ENCODE measurements at places on chromosomes 7 and 10.

- DNase-seq = no peak
These were observed 132.8 kb upstream of the MGMT start for GRCh38 chr10:129334266-129334665.

DNA sequence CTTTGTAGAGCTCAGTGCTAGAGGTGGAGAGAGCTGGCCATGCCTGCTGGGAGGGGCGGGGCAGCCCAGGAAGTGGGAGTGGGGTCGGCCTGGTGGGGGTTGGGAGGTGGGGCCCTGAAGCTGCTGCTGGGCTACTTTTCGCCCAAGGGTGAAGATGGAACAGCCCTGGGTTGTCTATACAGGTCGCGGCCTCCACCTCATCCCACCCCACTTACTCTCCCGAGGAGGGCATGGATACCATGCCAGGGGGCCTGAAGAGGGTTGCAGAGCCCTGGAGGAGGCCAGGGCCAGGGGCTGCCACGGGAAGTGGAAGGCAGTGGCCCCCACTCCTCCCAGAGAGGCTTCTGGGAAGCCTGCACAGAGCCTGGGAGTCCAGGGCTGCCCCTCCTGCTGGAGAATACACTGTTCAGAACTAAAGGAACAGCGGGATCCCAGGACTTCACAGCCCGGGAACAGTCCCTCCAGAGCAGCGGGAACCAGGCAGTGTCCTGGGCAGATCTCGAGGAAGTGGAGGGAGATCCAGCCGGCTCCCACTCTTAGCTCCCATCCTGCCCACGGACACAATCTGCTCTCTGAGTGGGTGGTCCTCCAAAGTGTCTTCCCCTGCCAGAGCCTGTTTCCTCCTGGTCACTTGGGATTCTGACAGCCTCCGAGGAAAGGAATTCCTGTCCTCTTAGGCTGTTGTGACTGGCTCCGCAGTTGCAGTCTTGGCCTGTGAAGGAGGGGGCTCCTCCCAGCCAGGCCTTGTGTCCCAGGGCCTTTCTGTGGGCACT is 23.5 kb downstream of the MAT1A start:
- DNase-seq = no peak

DNA sequence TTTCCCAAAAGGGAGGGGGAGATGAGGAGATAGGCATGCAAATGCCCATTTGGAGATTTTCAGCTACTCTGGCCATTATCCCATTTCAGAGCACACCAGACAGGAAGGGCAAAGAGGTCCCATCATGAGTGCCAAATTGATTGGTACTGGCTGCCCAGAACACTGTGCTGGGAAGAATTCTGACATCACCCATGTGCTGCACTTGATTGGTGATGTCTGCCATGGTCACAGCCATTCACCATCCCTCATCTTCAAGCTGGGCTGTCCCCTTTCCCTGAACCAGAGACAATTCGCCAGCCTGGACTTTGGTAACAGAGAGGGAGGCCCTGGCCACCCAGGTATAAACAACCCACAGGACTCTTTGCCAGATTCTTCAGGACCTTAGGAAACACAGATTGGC is 23.2 kb upstream of the RADIL start:
- DNase-seq = no peak

DNA sequence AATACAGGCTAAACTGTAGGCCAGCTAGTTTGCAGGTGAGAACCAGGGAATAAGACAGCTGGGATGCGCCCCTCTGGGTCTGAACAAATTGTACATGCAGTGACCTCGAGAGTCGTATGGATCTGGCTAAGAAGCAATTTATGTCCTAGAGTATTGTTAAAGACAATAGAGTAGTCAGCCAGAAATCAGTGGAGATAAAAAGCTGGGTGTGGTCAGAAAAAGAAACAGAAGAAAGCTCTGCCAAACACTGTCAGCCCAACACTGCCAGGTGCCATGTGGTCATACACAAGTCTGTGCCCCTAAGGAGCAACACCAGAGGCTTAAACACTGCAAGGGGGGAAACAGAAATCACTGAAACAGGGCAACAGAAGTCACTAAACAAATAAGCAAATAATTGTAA is 62.2 kb downstream of the CNOT4 start:
- no peak for DNase-seq

DNA sequence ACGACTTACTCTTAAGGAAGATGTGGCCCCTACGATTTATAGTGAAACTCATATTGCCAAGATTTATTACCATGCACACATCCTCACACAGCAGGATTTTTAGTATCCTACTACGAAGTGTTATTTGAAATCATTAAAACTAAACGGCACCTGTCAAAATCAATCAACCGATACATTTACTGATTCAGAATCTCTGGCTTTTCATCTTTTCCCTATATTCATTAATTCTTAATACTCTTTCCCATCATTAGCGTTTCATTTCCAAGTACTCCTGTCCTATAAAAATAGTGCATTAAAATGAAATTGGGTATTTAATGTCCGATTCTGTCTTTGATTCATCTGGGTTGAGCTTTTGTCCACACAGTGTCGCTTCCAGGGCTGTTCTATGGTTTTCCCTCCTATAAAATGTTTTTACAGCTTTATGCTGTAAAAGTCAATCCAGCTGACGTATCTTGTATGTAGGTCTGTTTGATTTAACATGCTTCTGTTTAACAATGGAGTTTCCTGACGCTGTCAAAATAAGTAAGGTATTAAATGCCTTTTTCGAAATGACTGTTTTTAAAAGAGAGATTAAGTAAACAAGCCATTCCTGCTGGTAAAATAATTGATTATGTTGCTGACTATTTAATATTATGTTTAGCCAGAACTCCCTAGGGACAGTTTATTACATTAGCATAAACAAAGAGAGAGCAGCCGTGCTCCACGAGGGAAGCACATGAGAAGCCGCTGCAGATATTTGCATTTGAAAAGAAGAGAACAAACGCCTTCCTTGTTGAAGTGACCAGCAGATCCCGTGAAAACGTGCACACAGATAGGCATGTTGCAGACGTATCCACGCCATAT is 22.3 kb upstream of the SFMBT2 start:
- no peak for DNase-seq

DNA sequence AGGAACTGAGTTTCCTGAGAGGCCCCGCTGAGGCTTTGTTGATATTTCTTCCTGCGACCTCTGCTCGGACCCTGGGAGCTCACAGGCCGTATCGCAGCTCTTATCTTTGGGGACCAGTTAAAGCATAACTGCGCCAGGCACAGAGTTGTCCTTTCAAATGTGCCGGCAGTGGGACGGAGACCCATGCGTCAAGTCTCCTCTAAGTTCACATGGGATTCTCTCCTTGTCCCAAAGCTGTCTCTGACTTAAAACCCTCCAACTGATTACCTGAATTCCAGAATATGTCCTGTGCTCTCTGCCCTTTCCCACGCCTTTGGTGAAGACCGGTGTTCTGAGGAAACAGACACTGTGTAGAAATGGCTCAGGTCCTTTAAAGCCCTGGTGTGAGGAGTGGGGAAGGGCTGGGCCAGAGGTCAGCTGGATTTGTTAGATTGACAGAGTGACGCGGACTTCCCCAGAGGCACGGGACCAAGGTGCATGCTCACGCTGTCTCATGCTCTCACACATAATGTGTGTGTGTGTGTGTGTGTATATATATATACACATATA is 169.8 kb downstream of the EGFR start:
- DNase-seq = no peak

GRCh38 chr10:111103196-111103840 is 26.5 kb downstream of the ADRA2A start:
- no peak for DNase-seq

DNA sequence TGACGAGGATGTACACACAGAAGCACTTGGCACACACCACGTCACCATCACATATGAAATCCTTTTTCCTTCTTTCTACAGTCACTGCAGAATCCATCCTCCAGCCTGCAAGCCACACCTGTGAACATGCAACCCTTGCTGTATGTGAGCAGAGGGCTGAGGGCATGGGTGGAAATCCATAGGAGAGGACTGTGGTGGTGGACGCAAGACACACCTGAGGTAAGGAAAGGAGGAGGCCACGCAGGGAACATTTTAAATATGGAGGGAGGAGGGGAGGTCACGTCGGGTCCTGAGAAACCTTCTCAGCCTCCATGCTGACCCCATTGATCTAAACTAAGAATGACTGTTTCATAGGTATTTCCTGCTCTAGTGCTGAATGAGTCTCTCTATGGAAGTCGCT is 28.6 kb downstream of the ADARB2 start:
- no peak for DNase-seq

GRCh38 chr10:111707076-111707475 is 476.5 kb downstream of the GPAM start:
- DNase-seq = no peak

- no peak for DNase-seq
These were observed 13.4 kb downstream of the HNRNPF start for GRCh38 chr10:43395571-43396060.

DNA sequence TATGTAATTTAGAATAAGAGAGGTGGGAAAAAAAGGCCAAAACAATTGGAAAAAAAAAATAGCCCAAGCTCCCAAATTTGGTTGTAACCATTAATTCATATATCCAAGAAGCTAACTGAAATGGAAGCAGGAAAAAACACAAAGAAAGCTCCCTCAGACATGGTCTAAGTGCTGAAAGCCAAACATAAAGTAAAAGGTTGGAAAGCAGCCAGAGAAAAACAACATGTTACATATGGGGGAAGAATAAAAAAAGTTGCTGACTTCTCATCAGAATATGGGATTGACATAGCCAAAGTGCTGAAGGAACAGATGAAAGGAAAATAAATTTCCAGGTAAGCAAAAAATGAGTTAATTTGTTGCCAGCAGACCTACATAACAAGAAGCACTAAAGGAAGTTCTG is 40.3 kb downstream of the PDZD8 start:
- DNase-seq = no peak

DNA sequence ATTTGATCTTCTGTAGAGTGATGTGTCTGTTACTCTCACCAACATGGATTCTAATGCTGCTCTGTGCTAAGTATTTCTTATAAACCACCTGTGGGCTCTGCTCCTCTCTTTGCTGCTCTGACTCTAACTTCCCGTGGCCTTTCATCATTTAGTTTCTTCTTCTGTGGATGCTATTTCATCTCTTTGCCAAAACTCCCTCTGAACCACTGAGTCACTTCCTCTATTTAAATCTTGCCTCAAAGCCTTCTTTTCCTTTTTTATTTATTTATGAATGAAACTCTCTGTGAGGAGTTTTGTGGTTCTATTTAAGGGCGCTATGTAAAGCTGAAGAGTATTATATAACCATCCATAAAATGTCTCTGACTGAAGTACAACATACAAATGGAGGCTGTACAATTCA is 538.5 kb downstream of the SUGCT start:
- no peak for DNase-seq

- no peak for DNase-seq
These were observed 7.9 kb downstream of the CALML5 start for GRCh38 chr10:5491477-5491876.

GRCh38 chr7:126658684-126659083 is 594.1 kb downstream of the GRM8 start:
- no peak for DNase-seq

- DNase-seq = no peak
These were observed 15.2 kb upstream of the LAMB4 start for GRCh38 chr7:108145401-108145800.

GRCh38 chr10:113322843-113323242 is 230.0 kb upstream of the HABP2 start:
- no peak for DNase-seq

DNA sequence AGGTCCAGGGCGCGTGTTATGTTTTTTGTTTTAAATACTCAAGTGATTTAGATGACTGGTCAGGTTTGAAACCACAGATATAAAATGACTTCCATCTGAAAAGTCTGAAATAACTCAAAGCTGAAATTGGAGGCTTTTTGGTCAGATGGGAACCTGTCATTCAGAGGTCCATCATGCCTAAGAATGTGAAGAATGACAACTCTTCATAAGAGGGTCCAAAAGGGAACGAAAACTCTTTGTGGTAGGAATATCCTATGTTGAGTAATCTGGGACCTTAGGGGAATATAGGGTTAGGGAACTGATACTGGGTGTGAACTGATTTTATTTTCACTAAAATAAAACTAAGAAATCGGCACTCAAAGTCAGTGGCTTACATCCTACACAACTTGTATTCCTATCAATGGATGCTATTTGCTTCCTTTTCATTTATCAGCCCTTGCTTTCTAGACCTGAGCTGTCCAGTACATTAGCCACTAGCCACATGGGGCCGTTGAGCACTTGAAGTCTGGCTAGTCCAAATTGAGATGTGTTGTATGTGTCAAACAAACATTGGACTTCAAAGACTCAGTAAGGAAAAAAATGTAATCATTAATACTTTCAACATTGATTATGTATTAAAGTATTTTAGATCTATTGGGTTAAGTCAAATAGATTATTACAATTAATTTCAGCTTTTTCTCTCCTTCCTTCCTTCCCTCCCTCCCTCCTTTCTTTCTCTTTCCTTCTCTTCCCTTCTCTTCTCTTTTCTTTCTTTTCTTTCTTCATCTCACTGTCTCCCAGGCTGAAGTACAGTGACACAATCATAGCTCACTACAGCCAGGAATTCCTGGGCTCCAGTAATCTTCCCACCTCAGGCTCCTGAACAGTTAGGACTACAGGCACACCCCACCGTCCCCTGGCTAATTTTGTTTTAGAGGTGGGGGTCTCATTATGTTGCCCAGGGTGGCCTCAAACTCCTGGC is 56.5 kb upstream of the KDM7A start:
- no peak for DNase-seq

- DNase-seq = no peak
These were observed 278.8 kb downstream of the CACNA2D1 start for GRCh38 chr7:82164813-82165212.

DNA sequence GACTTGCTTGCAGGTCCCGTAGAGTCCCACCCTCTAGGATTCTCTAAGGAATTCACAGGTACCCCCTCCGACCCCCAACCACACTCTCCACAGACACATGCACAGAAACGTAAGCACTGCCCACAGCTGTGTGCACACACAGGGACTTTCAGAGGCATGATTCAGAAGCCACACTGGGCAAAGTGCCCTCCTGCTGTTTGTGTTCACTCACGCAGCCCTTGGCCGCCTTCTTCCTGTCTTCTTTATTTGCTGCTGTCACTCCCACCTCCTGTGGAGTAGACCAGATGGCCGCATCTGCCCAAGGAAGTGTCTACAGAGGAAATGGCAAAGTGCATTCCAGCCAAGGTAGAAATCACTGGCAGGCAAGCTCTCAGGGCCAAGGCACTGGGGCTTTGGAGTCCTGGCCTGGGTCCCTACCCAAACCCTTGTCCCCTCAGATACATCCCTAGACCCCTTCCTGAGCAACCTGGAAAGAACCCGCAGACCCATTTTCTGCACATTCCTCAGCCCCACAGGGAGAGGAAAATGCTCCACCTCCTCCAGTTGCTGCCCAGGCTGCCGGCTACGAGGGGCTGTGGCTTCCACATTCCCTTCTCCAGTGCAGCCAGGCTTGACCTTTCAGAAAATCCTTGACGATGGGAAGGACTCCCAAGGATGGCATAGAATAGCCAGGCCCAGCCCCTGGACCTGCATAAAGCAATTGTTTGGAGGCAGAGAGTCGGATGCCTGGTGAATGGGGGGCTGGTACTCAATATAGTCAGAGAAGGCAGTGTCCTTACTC is 21.6 kb upstream of the GIMAP8 start:
- no peak for DNase-seq

GRCh38 chr10:95374597-95375209 is 83.9 kb upstream of the PDLIM1 start:
- DNase-seq = peak; percentile 34

- DNase-seq = no peak
These were observed 4.2 kb downstream of the AFAP1L2 start for GRCh38 chr10:114400091-114400490.

Data from 8988T (cell line).